ENCODE measurements at places on chromosomes 16 and 17. TPM values are rescaled to one million over a fixed set of nuclear protein-coding genes. Genes with fewer than 3 reads are reported as not detected.
A peak's percentile ranks its signal among the peaks of the same experiment; 100 is the strongest.

- DNase-seq, result no peak
These were observed 40.5 kb downstream of the ATP2C2 start for GRCh38 chr16:84408856-84409255.

DNA sequence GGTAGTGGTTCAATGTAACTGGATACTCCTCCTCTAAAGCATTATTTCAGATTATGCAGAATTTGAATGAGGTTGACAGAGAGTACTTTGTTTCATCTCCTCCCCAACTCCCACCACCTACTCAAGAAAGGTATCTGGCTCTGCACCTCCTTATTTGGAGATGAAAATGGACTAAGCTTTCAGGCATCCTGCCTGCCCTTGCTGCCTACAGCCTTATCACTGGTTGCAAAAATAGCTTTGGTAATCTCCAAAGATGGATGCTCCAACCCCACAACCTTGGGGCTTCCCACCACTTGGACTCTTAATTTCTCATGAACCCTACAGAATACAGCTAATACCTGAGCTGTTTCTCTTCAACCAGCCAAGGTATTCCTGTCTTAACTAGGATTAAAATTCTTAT lies 45.3 kb upstream of the CORO6 start:
- no peak for DNase-seq

PTX4 gene
- total RNA-seq, result 0.18 TPM

DNA sequence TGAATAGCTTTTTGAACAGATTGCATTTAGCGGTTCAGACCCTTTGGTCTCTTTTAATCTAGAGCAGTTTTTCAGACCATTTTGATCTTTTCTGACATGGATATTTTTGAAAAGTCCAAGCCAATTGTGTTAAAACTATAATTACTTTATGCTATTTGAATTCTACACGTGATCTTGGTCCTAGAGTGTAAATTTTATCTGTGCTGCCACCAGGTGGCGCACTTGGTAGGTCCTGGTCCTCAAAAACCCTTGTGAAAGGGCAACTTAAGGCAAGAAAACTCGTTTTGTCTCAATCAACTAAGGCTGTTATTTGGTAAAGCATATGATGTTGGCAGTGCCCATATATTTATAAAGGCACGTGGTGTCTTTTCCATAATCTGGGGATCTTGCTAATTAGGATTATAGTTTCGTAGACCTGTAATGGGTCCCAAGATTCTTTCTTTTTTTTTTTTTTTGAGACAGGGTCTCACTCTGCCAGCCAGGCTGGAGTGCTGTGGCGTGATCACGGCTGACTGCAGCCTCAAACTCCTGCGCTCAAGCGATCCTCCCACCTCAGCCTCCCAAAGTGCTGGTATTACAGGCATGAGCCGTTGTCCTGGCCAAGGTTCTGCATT lies 43.9 kb upstream of the TEX2 start:
- DNase-seq, result no peak

- no peak for DNase-seq
These were observed 33.0 kb upstream of the TOM1L1 start for GRCh38 chr17:54867634-54868033.

DNA sequence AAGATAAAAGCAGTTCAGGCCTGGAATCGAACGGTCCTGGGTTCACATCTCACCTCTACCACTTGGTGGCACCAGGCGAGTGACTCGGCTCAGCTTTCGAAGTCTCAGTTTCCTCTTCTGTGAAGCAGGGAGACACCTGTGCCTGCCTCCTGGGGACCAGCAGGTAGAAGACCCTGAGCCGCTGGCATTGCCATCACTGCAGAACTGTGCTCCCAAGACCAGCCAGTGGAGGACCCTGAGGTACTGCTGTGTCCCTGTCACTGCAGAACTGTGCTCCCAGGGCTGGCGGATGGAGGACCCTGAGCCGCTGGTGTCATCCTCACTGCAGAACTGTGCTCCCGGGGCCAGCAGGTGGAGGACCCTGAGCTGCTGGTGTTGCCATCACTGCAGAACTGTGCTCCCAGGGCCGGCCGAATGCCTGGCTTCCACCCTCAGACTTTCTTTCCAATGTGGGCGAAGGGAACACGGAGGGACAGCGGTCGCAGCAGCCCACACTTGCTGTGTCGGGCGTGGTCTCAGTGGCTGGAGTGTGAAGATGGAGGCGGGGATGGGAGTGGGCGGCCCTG lies 8.7 kb upstream of the SLC7A5 start:
- DNase-seq, result no peak

DNA sequence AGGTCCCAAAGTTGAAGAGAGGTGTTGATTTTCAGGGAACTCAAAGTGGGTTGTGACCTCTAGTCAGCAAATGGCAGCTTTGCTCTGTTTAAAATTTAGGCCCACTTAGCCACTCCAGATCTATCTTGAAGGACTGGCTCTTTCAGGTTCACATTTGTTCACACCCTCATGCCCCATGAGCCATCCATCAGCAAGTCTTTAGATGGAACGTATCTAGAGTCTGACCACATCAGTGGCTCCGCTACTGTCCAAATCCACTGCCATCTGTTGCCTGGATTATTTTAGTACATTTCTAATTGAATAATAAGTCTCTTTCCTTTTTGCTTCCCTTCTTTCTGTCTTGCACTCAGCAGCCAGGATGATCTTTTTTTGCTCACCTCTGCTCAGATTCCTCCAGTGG lies 10.5 kb downstream of the ITGB3 start:
- no peak for DNase-seq

- no peak for DNase-seq
These were observed 21.9 kb downstream of the DNAI2 start for GRCh38 chr17:74295625-74296547.

CTRB1 gene
- total RNA-seq, result not detected

GRCh38 chr16:3876695-3877094 lies 3.8 kb downstream of the CREBBP start:
- DNase-seq, result no peak

- no peak for DNase-seq
These were observed 17.3 kb downstream of the LLGL2 start for GRCh38 chr17:75542728-75543336.

ADAP2 gene
- 0.68 TPM for total RNA-seq

TBC1D3C gene
- total RNA-seq, result not detected

ITGAX gene
- total RNA-seq, result 0.23 TPM

- DNase-seq, result no peak
These were observed 97.5 kb downstream of the METRNL start for GRCh38 chr17:83176623-83177583.

GRCh38 chr17:74712756-74713155 lies at the start of gene CD300LF:
TSS of gene CD300LF (minus strand) at chr17:74712923. CDS start at chr17:74712866, 57 bp downstream.
- no peak for DNase-seq

GRCh38 chr17:42586514-42587230 lies 9.1 kb upstream of the PSMC3IP start:
- no peak for DNase-seq

DNA sequence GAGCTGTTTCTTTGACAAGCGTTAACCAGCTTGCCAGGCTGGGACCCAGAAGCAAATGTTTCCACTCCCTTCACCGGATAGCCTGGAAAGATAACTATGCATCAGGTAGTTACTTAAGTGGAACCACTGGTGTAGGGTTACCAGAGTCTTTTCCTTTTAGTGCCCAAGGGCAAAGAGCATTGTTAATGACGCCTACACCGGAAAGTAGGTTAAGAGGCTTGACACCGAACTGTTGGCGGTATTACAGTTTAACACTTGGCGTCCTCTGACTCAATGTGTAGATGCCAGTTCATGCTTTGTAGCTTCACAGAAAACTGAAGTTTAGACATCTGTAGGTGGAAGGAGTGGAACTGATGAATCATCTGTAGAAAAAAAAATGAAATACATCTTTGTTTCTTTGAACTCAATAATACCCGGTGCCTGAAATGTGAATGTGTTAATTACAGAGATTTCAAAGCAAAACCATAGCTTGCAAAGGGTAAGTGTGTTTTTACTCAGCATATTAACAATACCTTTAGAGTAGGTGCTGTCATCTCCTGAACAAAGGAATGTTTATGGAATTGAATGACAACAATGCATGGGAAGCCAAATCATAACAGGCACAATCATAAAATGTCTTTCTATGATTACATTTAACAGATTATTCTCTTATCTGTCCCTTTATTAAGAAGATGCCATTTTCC lies 426.7 kb upstream of the SALL1 start:
- DNase-seq, result no peak

GRCh38 chr17:78974635-78975591 lies 4.8 kb downstream of the LGALS3BP start:
- DNase-seq, result peak; percentile 16

- no peak for DNase-seq
These were observed 29.0 kb upstream of the CLEC3A start for GRCh38 chr16:77993111-77993985.

- DNase-seq, result no peak
These were observed 86.6 kb upstream of the BRD7 start for GRCh38 chr16:50455288-50455845.

- DNase-seq, result no peak
These were observed 50.0 kb downstream of the ACTG1 start for GRCh38 chr17:81462506-81463125.

DNA sequence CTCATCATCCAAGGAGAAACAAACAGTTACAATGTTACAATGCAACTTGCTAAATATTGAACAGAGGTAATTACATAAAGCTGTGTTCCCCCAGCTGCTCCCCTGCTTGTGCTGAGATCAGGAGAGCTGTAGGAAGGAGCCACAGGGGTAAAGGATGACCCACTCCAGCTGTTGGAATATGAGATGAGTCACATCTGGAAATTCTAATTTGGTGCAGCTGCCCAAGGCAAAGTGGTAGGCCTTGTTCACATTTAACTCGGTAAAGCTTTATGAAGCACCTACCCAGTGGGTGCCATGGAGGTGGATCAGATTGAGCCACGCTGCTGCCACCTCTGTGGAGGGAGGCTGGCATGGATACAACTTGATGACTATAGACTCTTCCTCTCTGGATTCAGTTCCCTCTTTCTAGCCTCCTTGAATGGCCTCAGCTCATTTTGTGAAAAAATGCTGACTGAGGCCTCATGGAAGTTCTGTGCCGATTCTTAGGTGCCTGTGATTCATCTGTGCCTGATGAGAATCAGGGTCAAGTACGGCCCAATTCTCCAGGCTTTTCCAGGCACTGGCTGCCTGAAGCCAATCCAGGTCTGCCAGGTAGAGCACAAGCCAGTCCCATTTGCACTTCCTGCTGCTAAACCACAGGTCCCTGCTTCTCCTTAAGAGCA lies 7.4 kb downstream of the ZNF689 start:
- DNase-seq, result no peak

DNA sequence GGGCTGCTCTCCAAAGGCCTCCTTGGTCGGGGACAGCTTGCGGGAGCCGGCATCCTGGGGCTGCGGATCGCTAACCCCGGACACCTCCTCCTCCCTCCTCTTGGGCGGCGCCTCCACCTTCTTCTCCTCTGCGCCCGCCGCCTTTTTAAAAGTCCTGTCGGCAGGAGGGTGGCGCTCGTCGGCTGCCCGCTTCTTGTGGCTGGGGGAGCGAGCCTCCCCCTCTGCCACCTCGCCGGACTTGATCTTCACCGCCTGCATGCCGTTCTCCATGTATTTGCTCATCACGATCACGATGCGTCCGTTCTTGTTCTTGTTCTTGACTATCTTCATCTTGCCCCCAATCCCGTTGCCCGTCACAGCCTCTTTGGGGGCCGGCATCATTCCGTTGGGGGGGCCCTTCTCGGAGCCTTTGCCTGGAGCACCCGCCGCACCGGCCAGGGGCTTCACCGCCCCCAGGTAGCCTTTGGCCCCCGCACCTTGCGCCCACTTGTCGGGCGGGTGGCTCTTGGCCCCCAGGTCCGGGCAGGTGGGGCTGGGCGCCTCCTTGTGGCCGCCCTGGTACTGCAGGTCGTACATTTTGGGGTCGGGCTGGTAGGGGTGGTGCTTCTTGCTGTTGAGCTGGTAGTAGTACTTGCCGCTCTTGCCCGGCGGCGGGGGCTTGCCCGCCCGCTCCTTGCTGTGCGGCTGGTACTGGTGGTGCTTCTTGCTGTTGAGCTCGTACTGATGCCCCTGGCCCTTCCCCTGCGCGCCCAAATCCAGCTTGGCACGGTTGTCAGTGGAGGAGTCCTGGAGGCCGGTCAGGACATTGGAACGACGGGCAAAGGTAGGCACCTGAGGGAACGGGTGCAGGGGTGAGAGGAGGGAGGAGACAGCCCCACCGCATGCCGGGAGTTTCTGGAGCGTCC lies 4.4 kb downstream of the CBX4 start:
- no peak for DNase-seq

GRCh38 chr17:78970834-78971755 lies 8.6 kb downstream of the LGALS3BP start:
- no peak for DNase-seq

- DNase-seq, result no peak
These were observed 44.4 kb downstream of the LYRM1 start for GRCh38 chr16:20944861-20945574.

- no peak for DNase-seq
These were observed 39.1 kb downstream of the NDEL1 start for GRCh38 chr17:8474826-8475225.

GRCh38 chr16:87342504-87342903 lies 25.3 kb upstream of the C16orf95 start:
- DNase-seq, result no peak

GUCY2D gene
- not detected for total RNA-seq
